ENCODE measurements at places on chromosomes 2 and 18. TPM values are rescaled to one million over a fixed set of nuclear protein-coding genes. Genes with fewer than 3 reads are reported as not detected.
A peak's percentile ranks its signal among the peaks of the same experiment; 100 is the strongest.

The TET3 gene
- total RNA-seq, result 2.0 TPM

The MALL gene
- 9.9 TPM for total RNA-seq

The CNGA3 gene
- not detected for total RNA-seq

The ALLC gene
- not detected for total RNA-seq

The SP9 gene
- total RNA-seq, result not detected

DNA sequence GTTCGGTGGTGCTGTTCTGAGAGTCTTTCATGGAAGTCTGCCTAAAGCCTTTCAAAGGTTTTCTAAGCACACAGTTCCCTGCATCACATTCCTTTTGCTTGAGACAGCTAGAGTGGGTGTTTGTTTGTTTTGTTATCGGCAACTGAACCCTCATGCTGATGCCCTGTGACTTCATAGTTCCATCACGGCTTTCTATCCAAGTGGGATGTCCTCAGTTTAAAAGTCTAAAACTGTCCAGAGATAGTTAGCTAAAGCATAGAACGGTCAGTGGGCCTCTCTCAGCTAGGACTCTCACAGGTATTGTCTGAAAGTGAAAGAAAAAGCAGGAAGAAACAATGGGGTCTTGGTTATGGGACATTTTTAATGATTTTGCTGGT is 337.3 kb downstream of the OSR1 start:
- no peak for DNase-seq

DNA sequence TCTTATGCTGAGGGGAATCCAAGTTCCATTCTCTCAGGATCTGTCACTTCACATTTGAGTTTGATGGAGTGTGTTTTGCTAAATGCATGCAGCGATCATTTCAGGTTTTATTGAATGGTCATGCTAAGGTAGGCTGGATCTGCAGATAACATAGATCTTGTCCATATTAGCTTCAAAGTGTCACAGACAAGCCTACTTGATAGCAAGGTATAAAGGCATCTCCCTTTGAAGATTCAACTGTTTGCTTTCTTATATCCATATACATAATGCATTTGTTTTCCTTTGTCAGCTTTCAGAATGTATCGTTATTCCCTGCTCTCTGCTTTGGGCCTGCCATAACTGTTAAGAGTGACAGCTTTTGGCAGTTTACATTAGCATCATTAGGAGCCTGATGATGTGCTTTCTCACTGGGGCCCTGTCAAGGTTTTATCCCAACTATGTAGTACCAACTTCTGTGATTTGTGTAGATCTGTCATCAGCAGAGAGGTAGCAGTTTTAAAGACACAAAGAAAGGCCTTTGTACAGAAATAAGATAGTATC is 604.3 kb upstream of the CDH7 start:
- DNase-seq, result no peak

GRCh38 chr2:133477616-133477990 is 90.7 kb downstream of the NCKAP5 start:
- no peak for DNase-seq

- no peak for DNase-seq
Measured at GRCh38 chr2:168684921-168685599, 117.4 kb upstream of the NOSTRIN start.

DNA sequence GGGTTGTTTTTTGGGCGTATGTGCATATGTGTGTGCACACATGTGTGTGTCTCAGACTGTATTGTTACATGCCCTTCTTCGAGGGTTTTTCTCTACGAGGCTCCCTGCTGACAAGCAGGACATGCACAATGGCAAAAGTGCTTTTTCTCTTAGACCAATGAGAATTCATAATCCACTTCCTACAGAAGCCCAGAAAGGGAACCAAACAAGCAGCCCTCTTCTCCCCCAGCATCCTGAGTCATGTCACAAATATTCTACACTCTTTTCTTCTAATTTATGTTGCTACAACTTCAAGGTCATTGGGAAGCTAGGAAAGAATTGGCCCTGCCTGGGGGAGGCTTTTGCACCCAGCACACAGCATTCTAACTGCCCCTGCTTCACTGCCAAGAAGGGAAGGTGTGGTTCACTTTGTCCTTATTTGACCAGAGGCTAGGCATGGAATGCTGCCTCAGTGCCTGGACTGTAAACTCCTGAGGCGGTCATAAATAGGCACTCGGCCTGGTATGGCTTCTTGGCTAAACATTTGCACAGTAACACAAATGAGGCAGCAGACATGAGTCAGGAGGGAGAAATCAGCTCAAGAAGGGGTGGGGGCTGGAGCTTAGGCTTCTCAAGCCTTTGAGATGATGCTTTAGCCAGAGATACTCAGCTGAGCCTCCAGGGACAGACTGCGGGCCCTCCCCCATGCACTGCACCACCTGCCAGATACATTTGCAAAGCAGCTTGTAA is 92.7 kb upstream of the KLF7 start:
- DNase-seq, result peak; percentile 46

GRCh38 chr2:95343429-95344214 is 46.5 kb downstream of the KCNIP3 start:
- DNase-seq, result peak; percentile 22

- no peak for DNase-seq
Measured at GRCh38 chr2:182593394-182593975, 122.6 kb upstream of the DNAJC10 start.

- no peak for DNase-seq
Measured at GRCh38 chr2:98476192-98476868, 31.7 kb downstream of the INPP4A start.

- DNase-seq, result no peak
Measured at GRCh38 chr2:109352898-109353689, 224.1 kb downstream of the SH3RF3 start.

GRCh38 chr18:79879566-79879965 is 71.9 kb downstream of the SLC66A2 start:
- peak; percentile 14 for DNase-seq

DNA sequence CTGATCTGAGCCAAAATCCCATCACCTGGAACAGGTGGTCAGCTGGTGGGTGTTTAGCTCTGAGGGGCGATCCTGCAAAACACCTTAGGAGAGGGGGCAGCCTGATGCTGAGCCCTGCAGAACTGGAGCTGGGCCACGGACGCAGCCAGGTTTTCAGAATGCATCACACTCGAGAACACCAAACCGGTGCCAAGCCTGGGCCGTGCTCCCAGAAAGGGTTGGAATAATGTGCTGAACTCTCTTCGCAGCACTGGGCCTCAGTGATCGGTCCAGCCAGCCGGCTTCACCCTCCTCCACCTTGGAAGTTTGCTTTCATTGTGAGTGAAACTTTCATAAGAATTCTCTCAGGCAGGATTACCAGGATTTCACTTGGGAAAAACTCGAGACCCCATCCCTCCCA is 56.5 kb upstream of the TTC39C start:
- DNase-seq, result peak; percentile 92

DNA sequence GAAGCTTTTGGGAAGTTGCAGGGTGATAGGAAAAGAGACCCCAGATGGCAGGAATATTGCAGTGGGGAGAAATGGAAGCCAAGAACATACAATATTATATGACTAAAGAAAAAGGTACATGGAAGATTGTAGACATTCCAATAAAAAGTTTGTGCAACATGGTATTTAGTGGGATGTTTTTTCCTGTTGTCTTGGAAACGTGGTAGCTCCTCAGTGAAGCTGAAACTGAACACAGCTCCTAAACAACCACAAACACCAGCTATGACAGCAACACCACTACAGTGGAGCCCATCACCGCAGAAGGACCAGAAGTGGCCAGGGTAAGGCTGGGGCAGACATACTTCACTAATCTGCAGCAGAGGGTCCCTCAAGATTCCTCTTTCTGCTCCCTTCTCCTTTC is 246.8 kb downstream of the CDH20 start:
- no peak for DNase-seq

DNA sequence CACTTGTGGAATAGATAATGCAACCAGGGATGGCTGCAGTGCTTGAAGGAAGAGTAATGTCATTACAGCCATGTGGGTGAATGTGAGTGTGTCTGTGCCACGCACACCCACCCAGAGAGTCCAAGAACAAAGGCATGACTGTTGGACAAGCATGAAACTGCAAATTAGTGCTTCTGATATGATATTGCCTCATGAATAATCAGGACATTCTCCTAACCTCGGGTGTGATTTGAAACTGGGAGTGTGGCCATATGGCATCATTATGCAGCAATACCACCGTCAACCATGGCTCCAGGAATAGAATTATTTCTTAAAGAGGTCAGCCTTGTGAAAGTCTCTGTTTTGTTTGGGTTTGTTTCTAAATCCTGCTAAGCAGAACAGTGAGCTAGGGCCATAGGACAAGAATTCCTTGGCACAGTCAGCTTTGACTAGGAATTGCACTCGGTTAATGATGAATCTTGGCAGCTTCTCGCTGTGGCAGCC is 678.0 kb upstream of the RAB6C start:
- DNase-seq, result no peak

DNA sequence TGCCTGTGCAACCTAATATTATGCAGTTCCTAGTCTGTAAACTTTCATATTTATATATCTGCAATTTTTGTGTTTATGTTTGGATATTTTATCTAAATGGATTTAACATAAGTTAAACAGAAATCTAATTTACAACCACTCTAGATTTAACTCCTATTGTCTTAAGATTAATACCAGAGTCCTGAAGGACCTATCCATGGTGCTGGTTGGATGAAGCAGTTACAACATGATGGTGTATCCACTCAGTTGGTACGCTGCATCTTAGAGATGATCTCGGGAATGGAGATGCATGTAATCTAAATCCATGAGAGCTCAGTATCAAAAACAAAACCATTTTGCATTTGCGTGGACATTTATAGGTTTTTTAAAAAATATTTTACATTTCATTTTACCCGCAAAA is 745.9 kb upstream of the SLC8A1 start:
- DNase-seq, result no peak

- DNase-seq, result no peak
Measured at GRCh38 chr2:119862127-119862889, 102.6 kb downstream of the PTPN4 start.

DNA sequence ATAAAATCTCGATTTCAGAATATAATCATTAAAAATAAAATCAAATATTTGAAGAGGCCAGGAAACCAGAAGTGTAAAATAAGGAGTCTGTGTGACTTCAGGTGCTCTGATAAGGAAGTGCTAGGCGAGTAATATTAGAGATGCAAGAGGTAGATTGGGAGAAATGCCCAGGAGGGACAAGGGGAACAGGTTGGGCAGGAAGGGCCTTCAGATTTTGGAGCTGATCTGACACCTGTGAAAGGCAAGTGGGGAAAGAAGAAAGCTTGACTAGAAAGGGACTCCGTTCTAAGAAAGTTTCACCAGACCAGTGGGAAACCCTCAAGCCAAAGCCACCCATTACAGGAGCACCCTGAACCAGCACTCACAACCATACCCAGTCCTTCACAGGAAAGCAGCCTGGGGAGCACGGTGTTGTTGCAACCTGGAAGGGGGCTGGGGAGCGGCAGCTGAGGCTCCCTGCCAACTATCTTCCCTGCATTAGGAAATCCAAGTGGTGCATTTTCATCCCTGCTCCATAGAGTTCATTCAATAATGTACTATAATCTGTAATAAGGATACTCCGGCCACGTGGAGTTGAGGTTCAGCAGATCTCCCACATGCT is 57.5 kb upstream of the GREB1L start:
- DNase-seq, result no peak

DNA sequence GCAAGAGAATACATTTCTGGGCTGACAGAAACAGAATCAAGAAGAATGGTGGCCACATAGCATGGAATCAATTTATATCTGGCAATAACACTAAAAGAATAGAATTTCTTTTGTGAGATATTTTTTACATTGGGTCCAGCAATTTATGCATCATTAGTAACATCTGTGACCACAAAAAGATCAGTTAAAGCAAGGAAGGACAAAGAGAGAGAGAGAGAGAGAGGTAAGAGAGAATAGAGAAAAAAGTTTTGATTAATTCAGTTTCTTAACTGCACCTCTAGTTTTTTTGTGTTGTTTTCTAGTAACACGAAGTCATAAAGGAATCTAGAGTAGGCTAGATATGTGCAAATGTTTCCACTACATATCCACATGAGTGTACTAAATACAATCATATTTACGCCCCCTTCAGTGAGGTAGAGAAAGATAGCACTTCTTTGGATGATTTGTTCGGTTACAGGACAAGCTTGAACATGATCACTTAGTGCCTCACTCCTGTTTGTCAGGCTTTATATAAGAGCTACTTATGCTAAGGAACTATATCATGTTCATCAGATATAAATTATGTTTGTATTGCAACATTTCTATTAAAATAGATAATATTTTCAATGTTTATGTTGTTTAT is 247.4 kb upstream of the COL3A1 start:
- no peak for DNase-seq

- no peak for DNase-seq
Measured at GRCh38 chr2:10770956-10771750, 41.4 kb downstream of the PDIA6 start.

DNA sequence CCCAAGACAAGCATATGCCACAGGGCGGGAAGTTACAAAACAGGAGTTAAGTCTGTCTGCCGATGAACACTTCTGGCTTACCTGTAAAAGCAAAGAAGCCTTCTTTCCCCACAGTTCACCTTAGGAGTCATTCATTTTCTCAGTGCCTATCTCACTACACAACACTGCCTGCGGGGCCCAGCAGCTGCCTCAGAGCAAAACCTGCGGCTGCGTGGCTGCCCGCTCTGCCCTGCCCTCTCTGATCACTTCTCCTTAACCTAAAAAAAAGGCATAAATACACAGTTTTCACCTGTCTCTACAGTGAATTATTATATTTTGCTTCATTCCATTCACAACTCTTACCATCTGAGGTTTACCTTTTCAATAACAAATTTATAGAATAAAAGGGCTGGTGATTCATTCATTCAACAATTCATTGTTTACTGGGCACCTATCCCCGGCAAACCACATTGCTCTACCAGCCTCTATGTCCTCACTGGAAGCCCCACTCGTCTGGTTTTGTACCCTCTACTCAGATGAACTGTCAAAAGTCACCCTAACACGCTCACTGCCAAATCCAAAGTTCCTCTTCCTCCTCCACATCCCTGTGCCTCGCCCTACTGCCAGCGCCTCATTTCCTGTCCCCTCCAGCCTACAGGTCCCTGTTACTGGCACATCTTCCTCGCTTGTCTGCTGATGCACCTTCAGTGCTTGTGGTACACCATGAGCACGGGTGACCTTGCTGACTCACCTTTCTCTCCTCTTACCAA is 31.4 kb downstream of the AFG3L2 start:
- DNase-seq, result no peak

- DNase-seq, result peak; percentile 33
Measured at GRCh38 chr2:152762202-152762601, 43.8 kb downstream of the ARL6IP6 start.

DNA sequence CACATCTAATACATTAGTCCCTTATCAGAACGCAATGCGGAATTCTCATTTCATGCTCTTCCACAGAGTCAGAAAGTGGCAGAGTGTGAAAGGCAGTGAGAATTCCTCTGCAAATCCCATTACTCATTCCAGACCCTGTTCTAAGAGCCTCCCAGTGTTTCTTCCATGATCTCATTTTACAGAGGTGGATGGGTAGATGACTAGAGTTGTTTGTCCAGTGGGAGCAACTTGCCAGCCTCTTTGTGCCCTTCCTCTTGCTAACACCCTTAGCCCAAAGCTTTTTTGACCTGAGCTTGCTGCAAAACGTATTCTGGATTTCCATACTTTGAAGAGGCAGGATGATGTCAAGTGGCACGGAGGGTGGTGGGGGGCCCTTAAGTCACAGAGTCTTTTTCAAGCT is 467.7 kb upstream of the RGPD4 start:
- DNase-seq, result no peak
